ENCODE measurements at places on chromosomes 4 and X.

DNA sequence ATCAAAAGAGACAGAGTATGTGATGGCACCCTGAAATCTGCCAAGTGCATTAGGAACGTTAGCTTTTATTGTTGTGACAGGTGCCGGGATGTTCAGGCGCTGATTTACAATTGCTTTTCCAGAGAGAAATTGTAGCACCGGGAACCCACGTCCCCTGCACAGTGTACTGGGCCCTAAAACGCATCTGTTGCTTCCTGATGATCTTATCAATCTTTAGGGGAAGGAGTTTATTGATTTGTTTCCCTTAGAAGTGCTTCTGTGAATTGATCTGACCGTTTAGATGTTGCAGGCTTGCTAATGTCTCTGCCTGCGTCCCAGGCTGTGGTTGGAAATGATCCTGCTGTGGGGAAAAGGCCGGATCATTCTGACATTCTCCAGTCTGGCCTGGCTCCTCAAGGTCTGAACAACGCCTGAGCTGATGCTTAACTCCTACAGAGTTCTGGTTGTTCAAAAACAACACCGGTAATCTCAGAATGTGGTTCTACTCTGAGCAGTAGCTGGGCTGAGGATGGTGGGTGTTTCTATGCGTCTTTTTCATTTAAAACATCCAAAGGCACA lies 16.9 kb downstream of the PHOX2B start:
- DNase-seq: no peak

GRCh38 chr4:19293781-19294180 lies 957.9 kb upstream of the SLIT2 start:
- no peak for DNase-seq

- no peak for DNase-seq
Observed at GRCh38 chr4:183249854-183250253, 70.2 kb downstream of the CLDN22 start.

DNA sequence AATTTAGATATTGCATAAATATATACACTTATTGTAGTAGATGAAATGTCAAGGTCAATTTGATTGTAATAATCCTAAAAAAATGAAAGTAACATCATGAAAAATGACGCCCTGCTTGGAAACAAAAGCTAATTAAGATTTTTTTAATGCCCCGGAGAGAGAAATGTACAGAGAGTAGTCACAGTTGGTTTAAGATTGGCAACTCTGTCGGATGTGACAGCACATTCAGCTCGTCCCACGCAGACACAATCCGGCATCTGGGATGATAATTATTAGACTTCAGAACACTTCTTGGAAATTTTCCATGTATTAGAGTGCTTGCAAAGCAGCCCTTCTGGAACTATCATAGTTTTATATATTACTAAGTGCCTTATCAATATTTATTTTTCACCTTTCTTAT lies 478.0 kb downstream of the PDHA2 start:
- DNase-seq: no peak

- no peak for DNase-seq
Observed at GRCh38 chrX:15672881-15673280, 8.3 kb upstream of the CLTRN start.

GRCh38 chr4:61204353-61205060 lies 4.4 kb downstream of the ADGRL3 start:
- DNase-seq: no peak

GRCh38 chr4:169250796-169251195 lies 20.0 kb downstream of the SH3RF1 start:
- no peak for DNase-seq

DNA sequence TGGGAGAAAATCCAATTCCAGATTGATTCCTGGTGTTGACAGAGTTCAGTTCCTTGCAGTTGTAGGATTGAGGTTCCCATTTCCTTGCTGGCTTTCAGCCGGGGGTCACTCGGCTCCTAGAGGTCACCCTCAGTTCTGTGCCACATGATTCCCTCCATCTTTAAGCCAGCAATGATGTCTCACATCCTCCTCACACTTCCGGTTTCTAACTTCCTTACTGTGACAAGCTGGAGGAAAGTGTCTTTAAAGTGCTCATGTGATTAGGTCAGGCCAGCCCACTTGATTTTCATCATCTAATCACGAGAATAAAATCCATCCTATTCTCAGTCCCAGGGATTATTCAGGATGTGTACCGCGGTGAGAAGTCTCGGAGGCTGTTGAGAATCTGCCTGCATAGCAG lies 19.4 kb upstream of the SMIM31 start:
- no peak for DNase-seq

DNA sequence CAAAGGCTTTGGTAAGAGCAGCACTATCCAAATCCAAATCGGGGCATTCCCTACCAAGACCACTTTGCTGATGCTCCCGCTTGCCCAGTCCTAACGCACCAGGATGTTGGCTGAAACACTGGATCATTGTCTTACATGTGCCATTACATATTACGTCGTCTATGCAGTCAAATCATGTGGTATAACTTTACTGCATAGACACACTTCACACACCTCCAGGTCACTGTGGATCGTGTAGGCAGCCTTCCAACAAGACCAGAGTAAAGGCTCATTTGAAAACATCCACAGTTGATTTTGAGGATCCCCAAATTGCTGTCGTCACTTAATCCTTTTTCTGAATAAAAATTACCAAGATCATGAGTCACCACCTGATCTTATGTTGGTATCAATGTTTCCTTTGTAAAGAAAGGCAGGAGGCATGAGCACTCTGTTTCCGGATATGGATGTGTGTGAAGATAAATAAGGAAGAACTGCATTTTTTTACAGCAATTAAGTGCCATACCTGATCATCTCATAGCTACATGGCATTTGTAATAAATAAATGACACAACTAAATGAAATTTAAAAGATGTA lies 18.5 kb downstream of the TENM3 start:
- no peak for DNase-seq

DNA sequence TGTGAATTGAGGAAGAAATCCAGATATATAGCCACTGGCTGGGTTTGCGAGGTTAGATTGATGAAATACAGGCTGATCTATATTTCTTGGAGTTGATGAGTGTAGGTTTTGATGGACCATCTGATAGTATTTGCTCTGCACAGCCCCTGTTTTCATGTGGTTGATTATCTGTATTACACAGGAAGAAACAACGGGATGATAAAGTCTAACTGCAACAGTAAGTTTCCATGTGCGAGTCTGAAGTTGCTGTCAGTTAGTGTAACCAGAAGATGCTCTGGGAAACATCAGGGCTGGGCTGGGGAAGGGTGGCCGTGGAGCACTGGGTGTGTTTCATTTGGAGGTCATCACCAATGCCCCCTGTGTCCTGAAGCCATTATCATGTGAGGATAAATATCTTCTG lies 148.4 kb upstream of the SFRP2 start:
- no peak for DNase-seq

- DNase-seq: no peak
Observed at GRCh38 chrX:46913667-46914066, 1.4 kb downstream of the JADE3 start.

DNA sequence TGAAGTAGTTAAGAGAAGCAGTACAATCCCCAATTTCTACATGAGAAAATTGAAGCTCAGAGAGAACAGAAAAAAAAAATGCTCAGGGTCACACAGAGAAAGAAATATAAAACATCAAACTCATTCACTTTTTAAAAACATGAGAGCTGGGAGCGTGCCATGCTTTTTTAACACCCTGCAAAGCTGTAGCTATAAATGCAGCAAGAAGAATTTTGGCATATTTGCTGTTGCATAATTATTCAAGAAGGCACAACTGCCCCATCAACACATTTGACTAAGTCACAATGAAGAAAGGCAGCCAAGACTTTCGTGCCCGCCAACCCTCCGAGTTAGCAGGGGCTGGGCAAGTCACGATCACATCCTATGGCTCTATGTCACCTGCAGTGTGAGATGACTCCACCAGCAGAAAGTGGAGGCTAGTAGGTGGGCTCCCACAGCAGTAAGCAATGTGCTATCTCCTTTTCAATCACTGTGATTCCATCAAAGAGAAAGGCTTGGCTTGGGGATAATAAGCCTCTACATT lies 214.8 kb downstream of the DHX15 start:
- DNase-seq: no peak

DNA sequence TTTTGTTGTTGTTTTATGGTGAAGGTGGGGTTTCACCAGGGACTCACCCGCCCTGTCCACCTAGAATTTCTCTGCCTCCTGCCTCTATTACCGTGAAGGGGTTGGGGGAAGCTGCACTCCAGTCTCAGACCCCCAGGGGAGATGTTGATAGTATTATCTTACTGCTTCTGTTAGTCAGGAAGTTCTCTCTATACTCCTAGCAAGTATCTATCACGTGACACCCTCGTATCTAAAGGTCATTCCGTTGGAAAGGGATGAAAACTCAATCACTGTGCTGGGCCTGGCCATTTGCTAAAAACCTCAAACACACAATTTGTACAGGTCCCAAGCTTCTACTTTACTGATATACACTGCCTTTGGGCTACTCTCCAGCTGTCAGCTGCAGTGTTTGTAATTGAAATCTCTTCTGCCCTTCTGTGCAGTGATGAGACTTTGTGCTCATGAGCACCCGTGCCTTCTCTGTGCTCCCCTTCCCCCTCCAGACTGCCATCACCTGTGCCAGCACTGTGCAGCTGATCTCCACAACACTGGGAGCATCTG lies 188.5 kb upstream of the ANXA3 start:
- DNase-seq: no peak

GRCh38 chrX:149757206-149758067 lies 16.4 kb upstream of the HSFX1 start:
- no peak for DNase-seq

DNA sequence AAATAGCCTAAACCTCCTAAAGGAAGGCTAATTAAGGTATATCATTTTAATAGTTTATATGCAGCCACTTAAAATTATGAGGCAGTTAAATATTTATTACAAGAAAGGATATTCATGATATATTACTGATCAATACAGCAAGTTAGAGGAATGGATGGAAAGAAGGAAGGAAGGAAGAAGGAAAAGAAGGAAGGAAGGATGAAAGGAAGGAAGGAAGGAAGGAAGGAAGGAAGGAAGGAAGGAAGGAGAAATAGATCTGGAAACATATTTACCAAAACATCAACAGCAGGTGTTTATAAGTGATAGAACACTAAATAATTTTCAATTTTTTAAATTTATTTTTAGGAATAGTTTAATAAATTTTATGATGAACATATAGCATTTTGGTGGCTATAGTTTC lies 17.5 kb downstream of the SLC7A11 start:
- DNase-seq: no peak

DNA sequence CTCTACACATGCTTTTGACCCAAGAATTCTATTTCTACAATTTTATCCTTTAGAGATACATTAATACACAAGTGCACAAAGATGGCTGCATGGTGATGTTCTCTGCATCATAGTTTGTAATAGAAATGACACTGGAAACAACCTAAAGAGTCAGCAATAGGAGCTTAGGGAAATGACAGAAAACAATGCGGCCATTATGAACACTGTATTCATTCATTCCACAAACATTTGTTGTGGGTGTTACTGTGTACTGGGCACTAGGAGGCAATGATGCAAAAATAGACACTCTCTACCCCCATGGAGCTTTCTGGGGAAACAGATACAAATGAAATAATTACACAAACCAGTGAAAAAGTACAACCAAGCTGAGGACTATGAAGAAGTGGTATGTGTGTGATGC lies 32.0 kb downstream of the IDS start:
- no peak for DNase-seq

DNA sequence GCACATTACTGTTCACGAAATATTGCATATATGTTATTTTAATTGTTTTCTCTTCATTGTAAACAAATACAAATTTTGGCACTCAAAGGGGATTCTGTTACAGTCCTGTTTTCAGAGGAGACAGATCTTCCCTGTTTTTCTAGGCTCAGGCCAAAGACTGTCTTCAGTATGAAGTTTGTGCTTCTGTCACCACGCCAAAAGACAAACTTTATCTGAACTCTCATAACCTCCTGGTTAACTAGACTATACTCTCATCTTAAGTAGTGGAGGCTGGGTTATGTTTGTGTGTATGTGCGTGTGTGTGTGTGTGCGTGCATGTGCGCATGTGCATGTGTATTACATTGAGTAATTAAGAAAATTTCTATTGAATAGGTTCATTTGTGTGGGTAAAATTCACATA lies 676.8 kb upstream of the HS3ST1 start:
- DNase-seq: no peak

GRCh38 chr4:188270273-188271069 lies 131.2 kb downstream of the TRIML1 start:
- no peak for DNase-seq

GRCh38 chrX:104137496-104137895 lies 19.3 kb downstream of the SLC25A53 start:
- no peak for DNase-seq

- no peak for DNase-seq
Observed at GRCh38 chr4:7944599-7945220, 5.0 kb upstream of the AFAP1 start.

GRCh38 chr4:5052726-5053425 lies 1.6 kb downstream of the STK32B start:
- DNase-seq: no peak

DNA sequence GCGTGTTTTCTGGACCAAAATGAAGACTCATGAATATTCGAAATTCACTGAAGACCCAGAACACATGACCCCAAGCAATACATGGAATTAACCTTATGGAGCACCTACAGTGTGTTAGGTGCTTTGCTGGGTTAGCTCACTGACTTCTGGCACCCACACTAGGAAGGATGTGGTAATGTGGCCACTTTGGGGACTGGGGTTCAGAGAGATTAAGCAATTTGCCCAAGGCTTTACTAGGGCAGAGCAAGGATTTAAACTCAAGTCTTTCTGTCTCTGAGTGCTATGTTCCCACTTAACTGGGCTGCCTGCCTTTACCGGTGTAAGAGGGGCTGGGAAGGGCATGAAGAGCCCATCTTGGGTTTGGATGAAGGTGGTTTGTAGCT lies 162.0 kb upstream of the ATP6AP2 start:
- DNase-seq: no peak

- DNase-seq: no peak
Observed at GRCh38 chrX:152204919-152205318, 66.5 kb upstream of the MAGEA10 start.

- no peak for DNase-seq
Observed at GRCh38 chr4:93016350-93016749, 712.6 kb downstream of the GRID2 start.

- no peak for DNase-seq
Observed at GRCh38 chrX:135340831-135341230, 31.6 kb downstream of the ETDC start.

DNA sequence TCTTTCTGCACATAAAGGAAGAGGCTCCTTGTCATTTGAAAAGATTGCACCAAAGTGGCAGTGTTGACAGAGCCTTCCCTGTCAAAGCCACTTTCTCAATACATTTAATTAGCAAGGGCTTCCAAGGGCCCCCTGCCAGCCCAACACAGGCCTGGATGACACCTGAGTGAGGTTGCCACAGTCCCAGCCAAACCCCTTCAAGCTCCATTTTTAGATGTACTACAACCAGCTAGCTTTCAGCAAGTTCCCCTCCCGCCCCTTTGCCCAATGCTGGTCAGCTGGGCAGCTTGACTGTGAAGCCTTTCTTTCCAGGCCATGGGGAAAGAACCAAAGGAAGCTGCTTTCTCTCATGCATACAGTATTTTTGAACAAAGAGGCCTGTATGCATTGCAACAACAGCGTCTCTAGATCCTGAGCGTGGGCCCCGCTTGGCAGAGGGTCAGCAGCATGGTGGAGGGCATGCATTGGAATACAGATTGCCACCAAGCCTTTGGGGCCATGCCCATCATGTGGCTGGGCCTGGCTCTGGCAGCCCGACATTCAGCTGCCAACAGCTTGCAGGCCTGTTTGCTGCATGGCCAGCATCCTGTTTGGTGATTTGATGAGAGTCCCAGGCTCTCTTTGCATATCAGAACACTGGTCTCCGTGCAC lies 261.1 kb upstream of the GATB start:
- no peak for DNase-seq
